ENCODE measurements at places on chromosomes 5 and 9.

- no peak for DNase-seq
Observed at GRCh38 chr9:21688108-21689102, 114.0 kb upstream of the MTAP start.

GRCh38 chr9:136541179-136541578 lies 4.7 kb downstream of the NOTCH1 start:
- no peak for DNase-seq

- no peak for DNase-seq
Observed at GRCh38 chr9:112554516-112554915, 67.9 kb downstream of the KIAA1958 start.

- no peak for DNase-seq
Observed at GRCh38 chr5:146009020-146009419, 72.6 kb downstream of the SH3RF2 start.

GRCh38 chr9:95755421-95755730 lies 120.1 kb upstream of the ERCC6L2 start:
- no peak for DNase-seq

DNA sequence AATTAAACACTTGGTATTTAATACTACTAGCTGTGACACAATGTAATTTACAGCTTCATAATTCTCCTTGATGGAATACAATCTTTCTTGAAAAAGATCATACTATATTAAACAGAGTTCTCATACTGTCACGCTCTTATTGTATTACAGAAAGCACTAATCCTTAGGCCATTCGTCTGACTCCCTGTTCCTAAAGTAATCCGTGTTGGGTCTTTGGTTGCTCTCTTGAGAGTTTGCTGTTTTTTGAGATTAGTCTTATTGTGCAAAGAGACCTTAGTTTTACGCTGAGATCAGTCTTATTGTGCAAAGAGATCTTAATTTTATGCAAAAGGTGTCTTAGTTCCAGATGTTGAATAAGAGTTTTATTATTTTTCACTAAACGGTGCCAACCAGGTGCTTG lies 190.6 kb downstream of the ISL1 start:
- DNase-seq = no peak

DNA sequence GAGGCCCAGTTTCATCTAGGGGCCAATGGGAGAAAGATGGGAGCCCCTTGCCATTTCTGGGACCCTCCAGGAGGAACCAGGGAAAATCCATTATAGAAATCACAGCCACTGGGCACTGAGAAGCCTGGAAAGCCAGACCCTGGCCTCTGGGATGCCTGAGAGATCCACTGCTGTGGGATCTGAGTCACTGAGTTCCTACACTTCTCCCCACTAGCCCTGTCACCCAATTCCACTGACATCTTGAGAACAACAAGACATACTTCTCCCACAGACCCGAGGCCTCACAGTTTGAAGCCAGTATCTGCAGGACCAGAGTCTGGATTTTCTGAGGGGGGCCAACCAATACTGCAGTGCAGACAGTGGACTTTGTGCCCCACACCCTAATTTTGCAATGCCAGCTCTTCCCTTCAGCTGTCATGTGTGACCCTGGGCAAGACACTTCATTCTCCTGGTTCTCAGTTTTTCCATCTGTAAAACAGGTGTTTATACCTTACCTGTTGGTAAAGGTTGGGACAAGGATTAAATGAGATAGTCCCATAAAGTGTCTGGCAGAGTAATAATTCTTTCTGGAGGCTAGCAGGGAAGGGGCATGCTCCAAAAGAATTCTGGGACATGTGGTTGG lies 46.5 kb downstream of the CXXC5 start:
- no peak for DNase-seq

- DNase-seq = no peak
Observed at GRCh38 chr9:88952086-88952615, 39.1 kb upstream of the S1PR3 start.

- no peak for DNase-seq
Observed at GRCh38 chr5:16773991-16774390, 157.2 kb upstream of the RETREG1 start.

- DNase-seq = peak; percentile 6
Observed at GRCh38 chr9:128136816-128137793, 9.6 kb upstream of the PTGES2 start.

- DNase-seq = no peak
Observed at GRCh38 chr9:110284211-110284844, 28.0 kb upstream of the TXN start.

GRCh38 chr9:107647141-107647540 lies 157.6 kb upstream of the KLF4 start:
- no peak for DNase-seq

DNA sequence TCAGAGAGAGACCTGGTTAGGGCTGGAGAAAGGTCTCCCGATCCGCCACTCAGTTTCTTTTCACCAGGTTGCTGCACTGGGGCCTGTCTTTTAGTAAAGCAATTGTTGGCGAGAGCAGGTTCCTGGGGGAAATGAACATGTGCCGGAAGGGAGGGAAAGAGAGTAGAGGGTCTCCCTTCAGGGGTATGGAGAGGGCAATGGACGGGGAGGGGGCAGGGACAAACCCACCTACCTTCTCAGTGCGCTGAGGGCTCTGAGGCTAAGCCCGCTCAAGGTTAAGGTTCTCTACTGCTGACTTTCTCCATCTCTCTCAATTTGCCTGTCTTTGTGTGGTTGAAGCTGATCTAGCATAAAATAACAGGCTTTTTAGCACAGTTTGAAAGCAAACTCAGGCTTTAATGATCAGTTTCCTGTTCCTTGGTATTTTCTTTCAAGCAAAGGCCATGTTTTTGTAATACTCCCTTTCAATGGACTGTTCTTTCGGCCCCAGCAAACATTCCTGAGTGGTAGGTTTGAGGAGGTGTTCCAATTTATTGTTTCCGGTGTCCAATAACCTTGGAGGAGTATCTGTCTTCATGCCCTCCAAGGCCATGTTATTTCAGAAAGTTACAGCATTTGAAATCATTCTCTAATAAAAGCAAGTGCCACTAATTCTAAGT lies 25.5 kb upstream of the TRAF1 start:
- DNase-seq = no peak

GRCh38 chr5:142674531-142675469 lies 11.1 kb downstream of the FGF1 start:
- no peak for DNase-seq

GRCh38 chr5:173890195-173890991 lies 2.2 kb downstream of the CPEB4 start:
- DNase-seq = no peak

- no peak for DNase-seq
Observed at GRCh38 chr5:11076945-11077613, 316.0 kb upstream of the DAP start.

- no peak for DNase-seq
Observed at GRCh38 chr5:168697034-168697720, 118.0 kb upstream of the PANK3 start.

DNA sequence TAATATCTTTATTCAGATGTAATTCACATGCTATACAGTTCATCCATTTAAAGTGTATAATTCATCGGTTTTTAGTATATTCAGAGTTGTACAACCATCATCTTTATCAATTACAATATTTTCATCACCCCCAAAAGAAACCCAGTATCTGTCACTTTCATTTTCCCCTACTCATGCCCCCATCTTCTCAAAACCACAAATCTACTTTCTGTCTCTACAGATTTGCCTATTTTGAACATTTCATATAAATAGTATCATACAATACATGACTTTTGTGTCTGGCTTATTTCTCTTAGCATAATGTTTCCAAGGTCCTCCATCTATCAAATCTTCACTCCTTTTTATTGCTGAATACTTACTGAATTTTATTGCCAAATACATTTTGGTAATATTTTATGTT lies 305.1 kb upstream of the SGCD start:
- no peak for DNase-seq

DNA sequence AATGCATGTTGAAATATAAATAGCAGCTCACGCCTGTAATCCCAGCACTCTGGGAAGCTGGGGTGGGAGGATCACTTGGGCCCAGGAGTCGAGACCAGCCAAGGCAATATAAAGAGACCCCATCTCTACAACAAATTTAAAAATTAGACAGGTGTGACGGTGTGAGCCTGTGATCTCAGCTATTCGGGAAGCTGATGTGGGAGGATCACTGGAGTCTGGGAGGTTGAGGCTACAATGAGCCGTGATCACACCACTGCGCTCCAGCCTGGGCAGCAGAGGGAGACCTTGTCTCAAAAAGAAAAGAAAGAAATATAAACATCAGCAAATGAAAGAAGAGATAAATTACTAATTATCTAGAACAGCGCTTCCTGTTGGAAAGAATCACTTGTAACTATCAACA lies 105.0 kb downstream of the MAPKAP1 start:
- DNase-seq = no peak

- DNase-seq = no peak
Observed at GRCh38 chr5:149940077-149940574, 4.5 kb downstream of the PDE6A start.

GRCh38 chr5:107263387-107264018 lies 407.2 kb downstream of the EFNA5 start:
- DNase-seq = peak; percentile 15

DNA sequence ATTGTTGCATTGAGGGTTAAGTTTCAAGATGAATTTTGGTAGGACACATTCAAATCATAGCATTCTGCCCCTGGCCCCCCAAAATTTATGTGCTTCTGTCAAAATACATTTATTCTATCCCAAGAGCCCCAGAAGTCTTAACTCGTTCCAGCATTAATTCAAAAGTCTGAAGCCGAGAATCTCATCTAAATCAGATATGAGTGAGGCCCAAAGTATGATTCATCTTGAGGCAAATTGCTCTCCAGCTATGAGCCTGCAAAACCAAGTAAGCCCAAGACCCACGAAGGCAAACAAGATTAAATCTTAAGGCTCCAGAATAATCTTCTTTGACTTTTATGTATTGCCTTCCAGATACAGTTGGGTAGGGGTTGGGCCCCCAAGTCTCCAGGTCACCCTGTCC lies 19.2 kb downstream of the TNPO1 start:
- no peak for DNase-seq

GRCh38 chr5:154093142-154093532 lies 54.4 kb downstream of the MFAP3 start:
- DNase-seq = no peak

GRCh38 chr5:61304590-61305381 lies 27.3 kb upstream of the ZSWIM6 start:
- DNase-seq = no peak

DNA sequence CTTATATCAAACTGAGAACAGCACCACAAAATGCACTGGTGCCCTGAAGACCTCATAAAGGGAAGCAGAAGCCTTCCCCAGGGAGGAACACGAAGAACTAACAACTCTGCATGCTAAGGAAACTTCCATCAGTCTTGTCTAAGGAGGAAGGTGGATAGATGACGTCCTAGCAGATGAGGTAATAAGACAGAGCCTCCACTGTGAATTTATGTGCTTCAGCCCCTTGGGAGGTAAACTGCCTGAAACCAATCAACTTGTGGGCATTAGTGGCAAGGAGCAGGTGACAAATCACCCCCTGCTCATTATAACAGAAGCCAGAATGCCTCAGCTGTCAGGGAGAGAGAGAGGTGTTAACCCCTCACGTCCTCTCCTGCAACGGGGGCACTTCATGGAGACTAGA lies 48.9 kb upstream of the SPIN1 start:
- no peak for DNase-seq

DNA sequence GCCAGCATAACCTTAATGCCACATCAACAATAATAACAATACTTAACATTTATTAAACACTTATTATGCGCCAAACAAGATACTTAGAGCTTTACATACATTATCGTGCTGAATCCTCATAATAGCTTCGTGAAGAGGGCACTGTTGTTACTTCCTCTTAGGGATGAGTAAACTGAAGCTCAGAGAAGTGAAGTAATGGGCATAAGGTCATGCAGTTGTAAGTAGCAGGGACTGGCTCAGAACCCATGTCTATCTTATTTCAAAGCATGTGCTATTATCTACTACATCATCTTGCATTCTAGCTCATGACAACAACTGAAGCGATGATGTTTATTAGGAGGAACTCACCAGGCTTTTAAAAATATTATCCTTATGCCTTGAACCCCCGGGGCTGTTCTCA lies 34.9 kb upstream of the PPP3R2 start:
- no peak for DNase-seq

GRCh38 chr5:570446-570845 lies 41.7 kb upstream of the CEP72 start:
- no peak for DNase-seq

DNA sequence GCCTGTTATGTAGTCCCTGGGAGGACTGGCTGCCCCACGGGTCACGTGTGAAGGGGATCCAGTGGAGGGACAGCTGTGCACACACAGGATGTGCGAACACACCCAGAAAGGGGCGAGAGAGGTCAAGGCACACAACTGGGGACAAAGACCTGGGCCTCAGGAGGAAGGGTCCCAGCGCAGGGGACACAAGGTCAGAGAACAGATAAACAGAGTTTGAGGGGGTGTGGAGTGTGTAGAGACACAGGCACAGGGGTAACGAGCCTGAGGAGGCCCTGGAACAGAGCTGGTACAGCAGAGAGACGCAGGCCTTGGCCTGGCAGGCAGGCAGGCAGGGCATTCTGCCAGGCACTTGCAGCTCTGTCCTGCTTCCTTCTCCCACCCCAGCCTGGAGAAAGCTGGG lies 14.8 kb upstream of the PSMD5 start:
- DNase-seq = no peak

DNA sequence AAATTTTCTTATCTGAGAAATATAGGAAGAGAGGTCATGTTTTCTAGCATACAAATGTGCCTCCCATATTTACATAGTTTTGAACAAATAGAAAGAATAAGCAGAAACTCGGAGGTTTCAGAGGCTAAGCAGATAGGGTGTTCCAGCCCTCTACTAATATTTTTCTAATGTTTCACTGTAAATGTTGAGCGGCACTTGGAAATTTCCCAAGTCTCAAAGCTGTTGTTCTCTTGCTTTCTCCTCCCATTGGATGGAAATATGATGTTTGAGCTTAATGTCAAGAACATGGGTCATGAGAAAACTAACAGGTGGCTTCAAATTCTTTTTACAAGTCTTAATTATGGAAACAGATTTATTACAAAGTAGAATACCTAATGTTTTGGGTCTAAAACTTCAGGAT lies 5.1 kb downstream of the SPINK1 start:
- DNase-seq = no peak

- DNase-seq = peak; percentile 58
Observed at GRCh38 chr5:143002459-143003327, 232.5 kb downstream of the ARHGAP26 start.

- DNase-seq = no peak
Observed at GRCh38 chr5:93184041-93184440, 397.0 kb downstream of the NR2F1-AS1 start.

DNA sequence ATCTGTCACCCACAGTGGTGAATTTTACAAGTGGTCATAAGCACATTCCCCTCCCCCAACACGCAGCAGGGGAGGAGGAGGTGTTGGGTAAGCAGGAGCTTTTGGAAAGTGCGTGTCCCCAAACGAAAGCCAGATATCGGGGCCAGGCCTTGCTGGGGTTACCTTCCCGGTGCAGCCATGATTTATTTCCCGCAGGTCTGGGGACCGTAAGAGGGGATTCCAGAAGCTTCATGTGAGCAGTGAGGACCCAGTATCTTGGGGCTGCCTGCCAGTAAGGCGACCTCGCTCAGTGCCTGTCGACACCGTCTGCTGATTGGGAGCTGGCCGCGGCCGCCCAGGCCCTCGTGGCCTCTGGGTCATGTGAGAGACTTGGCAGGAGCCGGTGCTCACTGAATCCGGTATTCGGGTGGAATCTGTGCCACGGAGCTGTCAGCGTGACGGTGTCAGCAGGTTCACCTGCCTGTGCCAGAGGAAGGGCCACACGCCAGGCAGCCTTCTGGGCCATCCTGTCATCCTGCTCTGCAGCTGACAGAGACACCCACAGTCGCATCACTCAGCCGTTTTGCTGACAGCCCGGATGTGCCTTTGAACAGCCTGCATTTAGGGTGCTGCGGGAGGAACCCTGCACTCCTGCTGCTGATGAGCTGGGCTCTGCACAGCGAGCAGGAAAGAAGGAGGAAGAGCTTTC lies 37.3 kb downstream of the SEC61B start:
- peak; percentile 54 for DNase-seq

Measured in GM13976 (cell line).